ENCODE measurements at places on chromosomes 5 and 9. TPM values are rescaled to one million over a fixed set of nuclear protein-coding genes. Genes with fewer than 3 reads are reported as not detected.

SLC34A1 gene
- polyA plus RNA-seq = 200 TPM

FUBP3 gene
- 76.2 TPM for polyA plus RNA-seq

SLC12A7 gene
- 38.3 TPM for polyA plus RNA-seq

TAF1L gene
- polyA plus RNA-seq = 0.10 TPM

PCDHA8 gene
- 0.17 TPM for polyA plus RNA-seq

PCDHA6 gene
- polyA plus RNA-seq = 0.38 TPM

EFNA5 gene
- 29.1 TPM for polyA plus RNA-seq

SPATA31A3 gene
- polyA plus RNA-seq = not detected

UIMC1 gene
- 50.0 TPM for polyA plus RNA-seq

ENHO gene
- polyA plus RNA-seq = 1.4 TPM

SPINK1 gene
- polyA plus RNA-seq = 49.5 TPM

DRD1 gene
- not detected for polyA plus RNA-seq

GRCh38 chr9:20436476-20437195 lies 185.7 kb downstream of the MLLT3 start:
- no peak for DNase-seq

DNA sequence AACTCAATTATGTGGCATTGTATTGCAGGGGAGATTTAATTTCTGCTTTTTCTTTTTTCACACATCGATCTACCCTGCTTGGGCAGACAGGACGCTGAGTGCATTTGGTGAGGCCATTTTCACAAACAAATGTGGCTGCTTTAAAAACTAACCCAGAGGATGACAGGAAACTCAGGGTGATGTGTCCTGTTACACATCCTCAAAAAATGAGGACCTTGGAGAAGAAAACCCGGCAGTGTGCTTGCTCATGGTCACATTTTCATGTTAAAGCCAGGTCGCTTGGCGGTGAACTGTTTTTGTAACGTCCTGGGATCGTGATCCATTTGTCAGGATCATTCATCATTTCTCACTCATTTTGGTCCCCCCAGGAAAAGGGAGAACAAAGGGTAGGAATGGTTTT lies 478.3 kb upstream of the ADAMTS16 start:
- DNase-seq = no peak

DNA sequence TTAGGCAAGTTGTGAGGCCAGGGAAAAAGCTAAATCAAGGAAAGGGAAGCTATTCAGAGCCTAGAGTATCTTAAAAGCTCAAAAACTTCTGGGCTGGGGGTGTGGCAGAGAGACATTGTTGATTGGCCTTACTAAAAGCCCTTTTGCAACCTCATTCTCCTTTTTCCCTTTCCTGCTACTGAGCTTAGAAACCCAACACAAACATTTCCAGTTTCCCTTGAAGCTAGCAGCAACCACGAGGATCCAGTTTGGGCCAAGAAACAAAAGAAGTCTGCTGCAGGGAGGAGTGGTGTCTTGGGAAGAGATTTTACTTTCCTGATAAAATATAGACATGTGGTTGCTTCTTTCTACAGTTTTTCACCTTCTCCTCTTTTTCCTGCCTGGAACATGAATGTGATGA lies 135.5 kb upstream of the KLF9 start:
- no peak for DNase-seq

DNA sequence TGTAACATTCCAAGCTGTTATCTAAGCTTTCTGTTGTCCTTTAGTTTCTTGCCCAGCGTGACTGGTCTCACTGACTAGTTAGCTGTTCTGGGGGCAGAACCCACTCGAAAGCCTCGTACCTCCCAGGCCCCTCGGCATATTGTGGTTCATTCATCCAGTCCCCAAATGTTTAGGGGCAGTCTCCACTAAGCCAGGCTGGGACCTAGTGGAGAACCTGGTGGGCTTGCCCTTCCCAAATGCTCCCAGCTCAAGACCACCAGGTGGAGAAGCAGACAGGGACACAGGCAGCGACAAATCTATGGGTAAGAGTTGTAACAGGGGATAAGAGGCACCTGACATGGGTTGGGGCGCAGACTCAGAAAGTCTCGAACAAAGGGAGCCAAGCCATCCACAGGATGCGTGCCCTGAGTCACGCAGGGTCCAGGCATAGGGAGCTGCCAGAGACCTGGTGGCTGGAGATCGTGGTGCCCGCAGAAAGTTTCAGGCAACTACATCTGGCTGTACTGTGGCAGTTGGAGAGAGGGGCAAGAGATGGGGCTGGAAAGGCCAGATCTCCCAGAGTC lies 851 bp upstream of the EEIG1 start:
- no peak for DNase-seq

- no peak for DNase-seq
These were observed 6.0 kb downstream of the SLC46A2 start for GRCh38 chr9:112884721-112885120.

- DNase-seq = no peak
These were observed 617.9 kb upstream of the CTNND2 start for GRCh38 chr5:12522116-12522515.

DNA sequence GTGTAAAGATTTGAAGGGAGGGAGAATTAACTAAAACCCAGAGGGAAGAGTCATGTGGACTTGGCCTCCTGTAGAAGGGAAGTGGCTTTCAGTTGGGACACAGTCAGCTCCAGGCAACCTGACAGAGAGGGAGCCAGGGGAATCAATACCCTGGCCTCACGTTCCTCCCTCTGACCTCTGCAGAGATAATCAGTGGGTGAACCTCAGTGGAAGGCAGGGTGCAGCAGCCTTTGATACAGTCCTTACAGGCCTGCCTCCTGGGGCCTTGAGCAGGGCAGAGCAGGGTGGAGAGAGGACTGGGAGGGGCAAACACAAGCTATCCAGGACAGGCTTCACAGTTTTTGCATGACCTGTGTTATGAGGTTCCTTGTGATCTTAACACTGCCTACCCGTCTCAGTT lies 61.9 kb upstream of the GPBP1 start:
- DNase-seq = no peak

- DNase-seq = no peak
These were observed 142.9 kb downstream of the DOCK8 start for GRCh38 chr9:357560-357959.

DNA sequence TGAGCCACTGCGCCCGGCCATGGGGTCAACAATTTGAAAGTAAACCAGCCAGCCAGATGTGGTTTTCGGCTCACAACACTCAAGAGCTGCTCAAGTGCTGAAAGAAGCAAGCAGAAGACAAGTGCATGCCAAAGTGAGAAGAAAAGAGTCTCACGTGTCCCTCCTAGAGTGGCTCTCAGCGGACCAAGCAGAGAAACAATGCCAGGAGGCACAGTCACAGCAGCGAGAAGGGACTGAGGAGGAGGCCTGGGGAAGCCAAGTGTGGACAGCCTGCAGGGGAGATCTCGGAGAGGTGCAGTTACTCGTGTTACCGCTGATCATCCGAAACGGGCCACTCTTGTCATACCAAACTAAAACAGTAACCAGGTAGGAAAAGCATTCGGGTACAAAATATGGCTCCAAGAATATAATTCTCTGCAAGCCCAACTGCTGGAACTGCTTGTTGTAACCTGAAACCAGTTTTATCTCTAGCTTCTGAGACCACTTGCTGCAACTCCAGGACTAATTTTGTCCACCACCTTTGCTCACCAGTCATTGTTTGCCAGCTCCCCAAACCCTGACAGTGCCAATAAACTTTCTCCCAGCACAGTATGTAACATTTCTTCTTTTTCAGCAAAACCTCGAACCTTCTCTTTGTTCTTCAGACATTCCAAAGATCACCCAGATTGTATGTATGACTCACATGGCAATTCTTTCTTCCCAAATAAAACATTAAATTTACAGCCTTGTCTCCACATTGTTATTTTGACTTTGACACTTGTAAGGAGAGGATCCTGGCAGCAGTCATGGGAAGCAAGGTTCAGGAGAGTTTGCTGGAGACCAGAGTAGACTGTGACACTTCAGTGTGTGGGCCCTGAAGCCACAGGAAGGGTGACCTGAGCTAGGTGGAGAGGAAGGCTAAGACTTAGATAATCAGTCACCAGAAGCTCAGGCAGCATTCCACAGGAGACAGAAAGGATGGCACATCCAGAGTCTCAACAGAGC lies 6.3 kb downstream of the SLC35D2 start:
- peak; percentile 21 for DNase-seq

DNA sequence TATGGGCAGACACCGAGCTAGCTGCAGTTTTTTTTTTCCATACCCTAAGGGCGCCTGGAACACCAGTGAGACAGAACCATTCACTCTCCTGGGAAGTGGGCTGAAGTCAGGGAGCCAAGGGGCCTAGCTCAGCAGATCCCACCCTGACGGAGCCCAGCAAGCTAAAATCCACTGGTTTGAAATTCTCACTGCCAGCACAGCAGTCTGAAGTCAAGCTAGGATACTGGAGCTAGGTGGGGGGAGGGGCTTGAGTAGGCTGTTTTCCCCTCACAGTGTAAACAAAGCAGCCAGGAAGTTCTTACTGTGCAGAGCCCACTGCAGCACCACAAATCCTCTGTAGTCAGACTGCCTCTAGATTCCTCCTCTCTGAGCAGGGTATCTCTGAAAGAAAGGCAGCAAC lies 151.7 kb upstream of the HCN1 start:
- DNase-seq = no peak

DNA sequence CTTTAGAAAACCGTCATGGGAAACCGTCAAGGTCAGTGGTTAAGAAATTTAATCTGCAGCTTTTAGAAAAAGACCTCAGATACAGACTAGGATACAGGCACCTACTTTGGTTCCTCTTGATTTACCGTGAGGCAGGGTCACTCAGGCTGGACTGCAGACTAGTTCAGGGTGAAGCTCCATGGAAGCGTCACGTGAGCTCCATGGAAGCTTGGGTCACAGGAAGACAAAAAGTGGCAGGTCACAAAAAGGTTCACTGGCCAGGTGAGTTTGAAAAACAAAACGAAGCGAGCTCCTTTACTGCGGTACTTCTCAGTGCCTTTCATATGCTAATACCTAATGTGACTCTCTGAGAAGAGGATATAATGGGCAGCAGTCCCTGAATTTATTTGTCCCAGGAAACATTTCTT lies 43.0 kb downstream of the PRRC2B start:
- DNase-seq = peak; percentile 26

DNA sequence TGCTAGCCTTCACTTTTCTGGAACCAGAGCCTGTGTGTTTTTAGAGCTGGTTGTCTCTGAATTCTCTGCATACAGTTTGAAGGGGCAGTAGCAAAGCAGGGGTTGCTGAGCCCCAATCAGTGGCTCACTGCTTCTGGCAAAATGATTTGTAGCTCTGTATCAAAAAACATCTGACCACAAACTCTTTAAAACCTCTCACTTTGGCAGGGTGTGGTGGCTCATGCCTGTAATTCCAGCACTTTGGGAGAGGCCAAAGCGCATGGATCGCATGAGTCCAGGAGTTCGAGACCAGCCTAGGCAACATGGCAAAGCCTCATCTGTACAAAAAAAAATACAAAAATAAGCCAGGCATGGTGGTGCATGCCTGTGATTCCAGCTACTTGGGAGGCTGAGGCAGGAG lies 28.3 kb upstream of the APC start:
- DNase-seq = no peak

DNA sequence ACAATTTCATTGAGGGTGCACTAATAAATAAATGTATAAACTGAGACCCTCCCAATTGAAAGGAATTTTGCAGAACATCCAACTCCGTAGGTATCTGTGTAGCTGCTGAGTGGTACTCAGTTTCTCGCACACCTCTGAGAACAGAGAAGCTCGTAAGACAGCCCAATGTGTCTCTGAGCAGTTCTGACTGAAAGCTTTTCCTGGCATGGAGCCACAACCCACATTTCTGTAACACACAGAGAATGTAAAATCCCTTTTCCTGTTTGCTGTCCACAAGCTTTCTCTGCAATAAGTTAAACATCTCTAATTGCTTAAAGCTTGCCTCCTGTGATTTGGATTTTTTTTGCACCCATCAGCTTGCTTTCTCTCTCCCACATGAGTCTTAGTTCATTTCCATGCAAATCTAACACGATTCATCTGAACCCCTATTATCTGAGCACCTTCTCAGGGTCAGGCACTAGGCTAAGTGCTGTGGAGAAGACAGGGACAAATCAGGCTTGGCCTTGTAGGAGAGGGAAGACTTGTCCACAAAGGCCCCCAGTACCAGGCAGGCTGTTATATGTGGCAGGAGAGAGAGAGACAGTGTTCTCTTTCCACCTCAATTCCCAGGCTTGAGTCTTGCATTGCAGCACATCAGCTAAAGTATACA lies 44.2 kb upstream of the COL15A1 start:
- DNase-seq = peak; percentile 55

DNA sequence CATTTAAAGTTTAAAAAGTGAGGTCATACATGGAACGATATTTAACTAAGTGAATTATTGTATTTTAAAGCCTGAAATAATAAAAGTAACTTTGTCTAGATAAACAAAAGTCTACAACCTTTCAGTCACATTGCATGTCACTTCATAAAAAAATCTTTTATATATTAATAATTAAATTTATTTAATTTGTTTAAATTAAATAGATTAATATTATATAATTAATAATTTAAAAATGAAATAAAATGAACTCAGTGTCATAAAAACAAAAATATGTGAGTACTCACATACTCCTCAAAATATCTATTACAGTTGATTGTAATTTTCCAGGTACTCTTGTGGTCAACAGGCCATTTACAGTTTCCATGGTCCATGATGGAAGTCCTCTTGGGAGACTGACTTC lies 11.2 kb downstream of the GABRG2 start:
- no peak for DNase-seq

DNA sequence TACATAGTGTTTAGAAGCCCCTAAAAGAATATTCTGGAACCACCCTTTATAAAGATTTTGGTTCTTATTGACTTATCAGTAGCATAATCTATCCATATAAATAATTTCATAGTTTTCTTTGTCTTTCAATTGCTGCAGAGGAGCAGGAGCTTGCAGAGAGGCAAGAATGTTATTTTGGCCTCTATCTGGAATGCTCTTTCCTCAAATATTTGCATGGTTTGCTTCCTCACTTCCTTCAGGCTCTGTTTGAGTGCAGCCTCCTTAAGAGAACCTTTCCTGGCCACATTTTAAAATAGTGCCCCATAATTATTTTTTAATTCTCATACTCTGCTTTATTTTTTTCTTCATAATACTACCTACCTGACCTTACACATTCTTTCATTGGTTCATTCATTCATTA lies 1.5 kb downstream of the C5 start:
- DNase-seq = no peak

DNA sequence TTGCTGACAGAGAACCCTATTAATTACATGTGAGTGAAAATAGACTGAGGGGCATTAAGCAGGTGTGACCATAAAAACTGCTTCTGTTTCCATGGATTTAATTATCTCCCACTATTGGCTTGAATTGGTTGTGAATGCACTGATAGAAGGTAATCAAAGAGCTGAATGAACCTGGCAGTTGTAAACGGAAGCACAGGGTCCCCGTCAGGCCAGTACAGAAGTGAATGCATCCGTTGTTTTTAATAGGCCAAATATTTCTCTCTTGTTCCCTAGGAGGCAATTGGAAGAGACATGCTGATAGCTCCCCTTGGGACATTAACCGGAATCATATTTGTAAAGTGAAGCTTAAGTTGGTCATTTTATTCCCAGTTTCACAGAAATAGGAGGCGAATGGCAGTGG lies 147.0 kb downstream of the CAVIN4 start:
- DNase-seq = no peak

- DNase-seq = no peak
These were observed 390.3 kb downstream of the GADD45G start for GRCh38 chr9:89994988-89995613.

DNA sequence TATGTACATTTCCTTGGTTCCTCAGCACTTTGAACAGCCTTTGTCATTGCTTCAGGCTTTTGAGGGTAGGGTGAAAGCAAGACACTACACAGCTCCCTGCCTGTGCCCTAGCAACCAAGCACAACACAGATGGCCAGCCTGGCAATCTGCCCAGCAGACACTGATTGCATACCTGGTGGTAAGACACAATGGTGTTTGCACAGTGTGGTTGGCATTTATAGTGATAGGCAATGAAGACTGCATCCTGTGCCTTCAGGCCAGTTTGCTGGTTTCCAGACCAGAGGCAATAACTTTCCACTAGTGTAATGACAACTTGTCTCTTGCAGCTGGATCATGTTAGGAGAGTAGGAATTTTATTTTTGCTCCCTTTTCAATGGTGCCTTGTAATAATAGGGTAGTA lies 144.5 kb upstream of the TNC start:
- peak; percentile 45 for DNase-seq
